ENCODE measurements at places on chromosomes 6 and 20.
A peak's percentile ranks its signal among the peaks of the same experiment; 100 is the strongest.

- DNase-seq, result no peak
These were observed 18.1 kb downstream of the KCNK5 start for GRCh38 chr6:39211183-39211582.

- no peak for DNase-seq
These were observed 221.8 kb upstream of the CEP162 start for GRCh38 chr6:84449220-84449619.

- DNase-seq, result peak; percentile 97
These were observed 17.4 kb upstream of the PLCB4 start for GRCh38 chr20:9051508-9051907.

DNA sequence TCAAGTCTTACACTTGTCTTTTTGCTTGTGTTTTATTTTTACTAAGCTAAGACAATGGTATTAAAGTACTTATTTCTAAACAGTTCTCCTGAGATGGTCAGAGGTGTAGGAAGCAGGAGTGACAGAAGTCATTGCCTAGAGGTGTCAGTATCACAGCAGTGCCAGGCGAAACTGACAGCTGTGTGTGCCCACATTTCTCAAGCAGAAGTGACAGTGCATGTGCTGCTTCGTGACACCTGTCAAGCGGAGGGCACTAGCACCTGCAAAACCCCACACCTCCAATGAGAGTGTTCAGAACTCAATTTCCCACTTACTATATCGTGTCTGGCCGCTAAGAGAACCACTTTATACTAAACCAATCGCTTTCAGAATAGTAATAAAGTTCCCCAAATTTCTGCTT is 82.8 kb downstream of the SLC23A2 start:
- no peak for DNase-seq

DNA sequence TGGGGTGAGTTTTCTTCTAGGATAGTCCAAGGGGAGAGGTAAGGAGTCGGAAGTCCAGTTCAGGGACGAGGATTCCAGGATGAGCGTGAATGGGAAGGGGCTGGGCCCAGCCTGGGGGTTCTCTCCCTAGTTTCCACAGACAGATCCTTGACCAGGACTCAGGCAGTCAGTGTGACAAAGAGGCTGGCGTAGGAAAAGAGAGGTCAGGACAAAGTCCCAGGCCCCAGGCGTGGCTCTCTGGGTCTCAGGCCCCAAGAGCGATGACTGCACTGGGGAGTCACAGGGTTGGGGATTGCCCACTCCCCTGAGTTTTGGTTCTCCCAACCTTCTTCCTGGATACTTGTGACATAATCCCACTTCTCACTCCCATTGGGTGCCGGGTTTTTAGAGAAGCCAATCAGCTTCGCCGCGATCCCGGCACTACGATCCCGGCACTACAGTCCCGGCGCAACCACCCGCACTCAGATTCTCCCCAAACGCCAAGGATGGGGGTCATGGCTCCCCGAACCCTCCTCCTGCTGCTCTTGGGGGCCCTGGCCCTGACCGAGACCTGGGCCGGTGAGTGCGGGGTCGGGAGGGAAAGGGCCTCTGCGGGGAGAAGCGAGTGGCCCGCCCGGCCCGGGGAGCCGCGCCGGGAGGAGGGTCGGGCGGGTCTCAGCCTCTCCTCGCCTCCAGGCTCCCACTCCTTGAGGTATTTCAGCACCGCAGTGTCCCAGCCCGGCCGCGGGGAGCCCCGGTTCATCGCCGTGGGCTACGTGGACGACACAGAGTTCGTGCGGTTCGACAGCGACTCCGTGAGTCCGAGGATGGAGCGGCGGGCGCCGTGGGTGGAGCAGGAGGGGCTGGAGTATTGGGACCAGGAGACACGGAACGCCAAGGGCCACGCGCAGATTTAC is 46.2 kb upstream of the TRIM26 start:
- DNase-seq, result peak; percentile 96

GRCh38 chr20:8740265-8740664 is 328.6 kb upstream of the PLCB4 start:
- no peak for DNase-seq

DNA sequence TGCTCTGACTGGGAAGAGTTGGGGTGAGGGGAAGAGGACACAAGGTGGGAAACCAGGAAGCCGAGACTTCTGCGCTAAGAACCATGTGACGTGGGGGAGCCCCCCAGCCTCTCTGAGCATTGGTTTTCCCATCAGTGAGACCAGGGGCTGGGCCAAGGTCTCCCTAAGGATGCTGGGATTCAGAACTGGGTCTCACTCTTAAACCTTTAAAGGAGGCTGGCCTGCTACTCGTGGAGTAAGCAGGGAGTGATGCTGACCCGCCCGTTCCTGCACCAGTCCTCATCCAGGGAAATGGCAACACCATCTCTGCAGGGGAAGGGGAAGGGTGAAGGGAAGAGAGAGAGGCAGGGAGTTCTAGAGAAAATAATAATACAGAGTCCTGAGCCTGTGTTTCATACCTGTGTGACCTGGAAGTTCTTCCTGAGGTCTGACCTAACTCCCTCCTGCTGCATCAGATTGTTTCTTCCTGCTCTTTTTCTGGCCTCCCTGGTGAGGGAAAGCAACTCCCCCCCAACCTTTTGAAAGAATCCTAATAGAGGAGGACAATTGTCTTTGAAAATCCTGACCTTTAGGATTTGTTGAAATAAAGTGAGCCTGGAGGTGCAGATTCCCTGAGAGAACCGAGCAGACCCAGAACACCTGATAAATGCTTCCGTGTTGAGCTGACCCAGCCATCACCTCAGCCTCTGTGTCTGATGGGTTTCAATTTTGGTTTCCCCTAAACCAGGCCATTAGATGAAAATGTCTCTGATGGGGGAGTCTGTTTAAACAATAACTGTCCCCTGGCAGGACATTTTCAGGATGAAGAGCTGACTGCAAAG is 3.0 kb upstream of the GRM4 start:
- no peak for DNase-seq

- DNase-seq, result no peak
These were observed 99.3 kb downstream of the B3GAT2 start for GRCh38 chr6:70857387-70858077.

DNA sequence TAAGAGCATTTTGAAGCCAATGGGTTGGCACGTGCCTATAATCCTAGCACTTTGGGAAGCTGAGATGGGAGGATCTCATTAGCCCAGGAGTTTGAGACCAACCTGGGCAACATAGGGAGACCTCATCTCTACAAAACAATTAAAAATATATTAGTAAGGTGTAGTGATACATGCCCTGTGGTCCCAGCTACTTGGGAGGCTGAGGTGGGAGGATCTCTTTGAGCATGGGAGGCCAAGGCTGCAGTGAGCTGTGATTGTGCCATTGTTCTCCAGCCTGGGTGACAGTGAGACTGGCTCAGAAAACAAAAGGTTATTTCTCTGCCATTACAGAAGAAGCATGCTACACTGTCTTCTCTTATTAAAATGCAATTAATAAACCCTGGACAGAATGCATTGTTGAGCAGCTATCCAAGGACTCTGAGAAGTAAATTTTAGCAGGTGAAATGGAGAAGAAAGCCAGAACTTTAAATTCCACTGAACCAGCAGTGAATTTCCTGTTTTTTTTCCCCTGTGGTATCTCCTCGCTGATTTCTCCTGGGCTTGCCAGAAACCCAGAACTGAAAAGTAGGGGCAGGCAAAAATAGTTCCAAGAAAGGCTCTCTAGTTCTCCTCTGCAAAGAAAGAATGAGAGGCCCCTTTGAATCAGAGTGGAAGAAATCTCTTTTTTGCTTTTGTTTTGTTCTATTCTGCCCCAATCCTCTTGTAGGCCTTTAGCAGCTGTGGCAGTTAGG is 8.4 kb downstream of the AMD1 start:
- no peak for DNase-seq

- no peak for DNase-seq
These were observed 28.6 kb upstream of the LAMP5 start for GRCh38 chr20:9485614-9486340.

DNA sequence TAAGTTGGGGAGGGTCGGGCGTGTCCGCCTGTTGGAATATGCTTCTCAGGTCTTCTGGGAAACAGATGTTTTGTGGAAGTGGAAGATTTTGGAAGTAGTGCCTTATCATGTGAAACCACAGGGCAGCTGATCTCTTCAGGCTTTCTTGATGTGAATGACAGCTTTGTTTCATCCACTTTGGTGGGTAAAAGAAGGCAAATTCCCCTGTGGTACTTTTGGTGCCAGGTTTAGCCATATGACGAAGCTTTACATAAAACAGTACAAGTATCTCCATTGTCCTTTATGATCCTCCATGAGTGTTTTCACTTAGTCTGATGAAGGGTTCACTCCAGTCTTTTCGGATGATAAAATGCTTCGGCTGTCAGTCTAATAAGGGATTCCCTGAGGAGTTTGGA is 4.6 kb downstream of the IRF4 start:
- DNase-seq, result no peak

GRCh38 chr6:79737172-79737571 is 106.0 kb downstream of the SH3BGRL2 start:
- no peak for DNase-seq

DNA sequence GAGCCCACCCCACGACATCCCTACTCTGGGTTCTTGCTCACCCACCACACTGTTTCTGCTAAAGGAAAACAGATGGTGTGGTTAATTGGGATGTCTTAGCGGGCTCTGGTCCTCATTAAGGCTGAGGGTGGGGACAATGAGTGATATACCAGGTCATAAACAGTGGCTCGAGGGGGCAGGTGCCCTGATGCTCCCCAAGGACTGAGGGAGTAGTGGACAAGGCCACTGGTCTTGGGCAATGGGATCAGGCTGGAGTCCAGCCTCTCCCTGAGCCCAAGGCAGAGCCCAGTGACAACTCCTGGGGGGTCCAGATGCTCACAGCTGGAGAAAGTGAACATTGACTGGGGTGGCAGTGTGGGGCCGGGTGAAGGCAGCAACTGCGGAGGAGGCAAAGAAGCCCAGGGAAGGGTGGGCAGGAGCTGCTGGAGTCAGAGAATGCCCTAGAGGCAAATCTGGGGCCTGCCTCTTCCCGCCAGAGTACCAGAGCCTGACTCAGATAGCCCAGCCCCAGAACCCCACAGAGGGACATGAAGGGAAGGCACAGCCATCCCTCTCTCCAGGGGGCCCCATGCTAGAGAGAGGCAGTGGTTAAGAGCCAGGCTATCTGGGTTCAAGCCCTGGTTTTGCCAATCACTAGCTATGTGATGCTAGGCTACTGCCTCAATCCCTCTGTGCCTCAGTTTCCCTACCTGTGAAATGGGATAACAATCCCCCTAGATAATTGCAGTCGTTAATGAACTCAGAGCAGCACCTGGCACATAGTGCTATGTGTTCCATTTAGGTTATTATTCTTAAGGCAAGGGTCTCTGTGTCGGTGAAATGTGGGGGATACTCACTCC is 72.3 kb downstream of the MRPL14 start:
- peak; percentile 89 for DNase-seq

DNA sequence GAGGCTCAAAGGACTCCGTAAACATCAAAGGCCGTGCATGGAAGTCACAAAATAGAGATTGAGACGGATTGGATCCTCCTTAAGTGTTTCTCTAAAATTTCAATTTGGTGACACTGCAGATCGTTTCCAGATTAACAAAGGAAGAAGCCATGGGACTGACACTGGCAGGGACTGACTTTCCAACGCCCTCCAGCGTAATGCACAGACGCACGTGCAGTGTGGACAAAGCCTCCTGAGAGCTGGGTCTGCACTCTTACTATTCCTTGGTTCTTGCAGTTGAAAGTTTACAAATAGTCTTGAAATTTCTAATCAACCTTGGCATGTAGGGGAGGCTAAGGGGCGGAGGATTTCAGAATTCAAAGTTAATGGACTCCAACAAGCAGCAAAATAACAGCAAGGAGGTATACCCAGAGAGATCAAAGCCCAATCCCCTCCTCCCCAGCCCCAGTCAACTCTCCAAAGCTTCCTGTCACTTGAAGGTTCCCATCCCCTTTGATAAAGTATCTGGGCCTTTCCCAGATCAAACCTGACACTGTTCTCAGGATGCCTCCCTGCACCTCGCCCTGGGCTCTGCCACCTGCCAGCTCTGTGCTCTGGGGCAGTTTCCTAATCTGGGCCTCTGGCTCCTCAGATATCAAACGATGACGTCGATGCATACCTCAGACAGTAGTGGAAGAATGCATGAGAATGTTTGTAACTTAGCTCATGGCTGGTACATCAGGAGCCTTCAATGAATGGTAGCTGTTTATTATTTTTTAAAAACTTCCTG is 106.5 kb upstream of the TRAF3IP2 start:
- DNase-seq, result peak; percentile 67

DNA sequence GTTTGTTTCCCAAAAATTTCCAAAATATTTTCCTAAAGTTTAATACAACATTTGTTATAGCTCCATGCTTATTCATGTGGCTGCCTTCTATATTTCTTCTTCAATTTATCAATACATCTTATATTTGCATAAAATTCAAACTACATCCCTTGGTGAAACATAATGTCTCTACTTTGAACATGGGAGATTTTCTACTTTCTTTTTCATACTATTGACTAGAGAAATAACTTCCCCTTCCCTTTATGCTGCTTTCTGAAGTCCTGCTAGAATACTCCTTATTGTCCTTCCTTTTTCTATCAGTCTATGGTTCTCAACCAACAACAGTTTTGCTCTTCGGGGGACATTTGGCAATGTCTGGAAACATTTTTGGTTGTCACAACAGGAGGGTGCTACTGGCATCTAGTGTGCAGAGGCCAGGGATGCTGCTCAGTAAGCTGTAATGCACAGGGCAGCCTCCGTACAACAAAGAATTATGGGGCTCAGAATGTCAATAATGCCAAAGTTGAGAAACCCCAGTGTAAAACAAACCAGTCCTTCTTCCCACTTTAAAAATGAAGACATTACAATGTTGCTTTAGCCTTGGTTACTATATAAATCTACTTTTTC is 29.9 kb downstream of the MKKS start:
- peak; percentile 11 for DNase-seq

- no peak for DNase-seq
These were observed 18.3 kb downstream of the ZMYND8 start for GRCh38 chr20:47338131-47338628.

DNA sequence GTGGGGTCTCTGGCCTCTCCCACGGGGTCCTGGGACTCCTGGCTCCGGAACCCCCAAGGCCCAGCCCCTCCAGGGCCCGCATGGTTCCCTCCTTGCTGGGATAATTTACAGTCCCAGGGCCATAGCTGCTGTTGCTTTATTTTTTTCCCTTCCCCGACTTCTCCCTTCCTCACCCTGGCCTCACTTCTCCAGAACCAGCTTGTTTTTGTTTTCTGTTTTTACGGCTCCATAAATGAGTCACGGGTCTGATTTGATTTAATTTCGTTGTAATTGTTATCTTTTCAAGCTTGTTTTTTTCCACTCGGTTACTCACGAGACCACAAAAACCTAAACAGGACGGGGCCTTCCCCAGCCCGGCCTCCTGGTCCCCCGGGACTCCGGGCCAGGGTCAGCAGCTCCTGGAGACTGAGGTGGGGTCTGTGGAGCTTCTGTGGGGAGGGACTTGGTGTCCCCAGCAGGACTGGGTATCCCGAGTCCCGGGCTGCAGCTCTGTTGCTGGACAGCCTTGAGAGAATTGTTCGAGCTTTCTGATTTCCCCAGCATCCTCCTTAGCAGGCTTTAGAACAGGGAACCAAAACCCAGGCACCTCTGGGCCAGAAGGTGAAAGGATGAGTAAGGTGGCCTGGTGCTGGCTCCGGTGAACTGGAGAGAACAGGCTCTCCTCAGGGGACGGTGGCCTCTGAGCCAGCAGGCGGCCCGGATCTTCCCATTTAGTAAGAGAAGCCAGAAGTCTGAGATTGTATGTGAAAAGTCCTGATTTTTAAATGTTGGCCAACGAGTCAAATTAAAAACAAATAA is 94.9 kb downstream of the CEBPB start:
- DNase-seq, result peak; percentile 81

- no peak for DNase-seq
These were observed 241.8 kb upstream of the MMS22L start for GRCh38 chr6:97524811-97525210.

GRCh38 chr6:151357758-151358436 is 33.5 kb downstream of the ZBTB2 start:
- no peak for DNase-seq

GRCh38 chr6:10908228-10908627 is 21.4 kb downstream of the SYCP2L start:
- no peak for DNase-seq

Data from adipocyte (in vitro differentiated cells).